CD4-positive, alpha-beta T cell treated with Interleukin-12 subunit alpha and Interleukin-12 subunit beta, for 1 hour (primary cell): ENCODE measurements at places on chromosomes 4 and X.

GRCh38 chr4:119131164-119131563, 4.5 kb upstream of the MYOZ2 start:
- DNase-seq, result no peak

DNA sequence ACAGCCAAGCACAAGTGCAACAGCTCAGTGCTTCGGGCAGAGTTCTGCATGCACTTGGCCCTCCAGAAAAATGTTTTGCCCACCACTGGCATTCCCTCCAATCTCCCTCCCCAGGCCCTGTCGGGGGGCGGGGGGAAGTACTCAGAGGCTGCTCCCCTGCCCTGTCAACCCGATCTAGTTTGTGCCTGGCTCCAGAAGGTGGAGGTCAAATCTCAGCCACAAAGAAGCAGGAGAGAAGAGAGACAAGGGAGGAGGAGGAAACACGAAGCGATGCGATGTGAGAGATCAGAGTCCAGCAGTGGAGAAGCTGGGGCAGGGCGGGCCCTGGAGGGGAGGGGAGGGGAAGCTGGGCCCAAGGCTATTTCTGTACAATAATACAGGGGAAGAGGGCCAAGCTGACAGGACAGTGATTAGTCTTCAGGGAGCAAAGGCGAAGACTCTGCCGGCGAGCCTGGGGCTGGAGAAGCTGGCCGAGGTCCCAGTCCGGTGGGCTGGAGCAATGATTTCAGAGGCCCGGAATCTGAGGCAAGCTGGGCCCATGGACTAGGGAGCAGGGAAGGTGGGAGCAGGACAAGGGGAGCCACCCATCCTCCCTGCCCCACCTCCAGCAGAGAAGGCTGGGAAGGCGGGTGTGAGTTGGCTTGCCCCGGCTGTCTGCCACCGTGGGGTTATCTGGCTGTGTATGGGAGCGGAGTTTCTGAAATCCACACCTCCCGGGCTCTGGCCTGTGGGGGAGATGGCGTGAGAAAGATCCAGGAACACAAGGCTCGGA, 167.1 kb downstream of the EFNB1 start:
- no peak for DNase-seq

GRCh38 chr4:75895744-75896314, 6.4 kb downstream of the PPEF2 start:
- peak; percentile 41 for DNase-seq

DNA sequence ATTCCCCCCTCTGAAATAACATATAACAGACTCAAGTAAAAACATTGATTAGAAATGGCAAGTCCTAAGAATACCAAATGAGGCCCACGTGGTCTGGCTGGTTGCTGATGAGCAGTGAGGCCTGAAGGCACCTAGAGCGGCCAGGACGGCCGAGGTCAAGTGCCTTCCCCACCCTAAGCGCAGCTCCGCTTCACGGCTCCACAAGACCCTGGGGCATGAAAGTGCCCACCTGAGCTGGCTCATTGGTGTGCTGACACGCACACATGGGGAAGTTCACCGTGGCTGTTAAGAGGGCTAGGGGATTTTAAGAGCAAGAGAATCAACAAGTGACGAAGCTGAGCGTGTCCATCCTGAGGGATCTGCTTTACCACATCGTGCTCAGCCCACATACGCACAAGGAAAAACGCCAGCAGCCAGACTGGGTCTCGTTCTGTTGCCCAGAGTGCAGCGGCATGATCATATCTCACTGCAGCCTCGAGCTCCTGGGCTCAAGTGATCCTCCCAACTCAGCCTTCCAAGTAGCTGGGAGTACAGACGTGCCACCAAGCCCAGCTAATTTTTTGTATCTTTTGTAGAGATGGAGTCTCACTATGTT, 22.4 kb downstream of the DCTD start:
- DNase-seq, result no peak

DNA sequence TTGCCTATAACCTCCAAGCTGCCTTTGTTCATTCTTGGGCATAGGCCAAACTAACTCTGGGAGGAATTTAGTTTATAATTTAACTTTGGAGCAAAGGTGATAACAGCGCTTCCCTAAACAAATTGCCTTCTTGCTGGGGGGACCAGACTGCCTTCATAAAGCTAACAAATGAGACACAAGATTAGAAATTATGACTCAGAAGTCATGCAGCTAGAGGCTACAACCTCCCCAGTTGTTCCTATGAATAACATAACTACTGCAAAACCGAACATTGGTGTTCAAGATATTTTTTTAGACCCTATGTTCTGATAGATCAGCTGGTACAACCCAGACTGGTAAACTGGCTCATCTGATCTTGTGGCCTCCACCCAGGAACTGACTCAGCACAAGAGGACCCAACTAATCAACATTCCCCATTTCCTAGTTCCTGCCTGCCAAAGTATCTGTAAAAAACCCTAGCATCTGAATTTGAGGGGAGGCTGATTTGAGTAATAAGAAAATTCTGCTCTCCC, 22.0 kb upstream of the TMPRSS11B start:
- DNase-seq, result no peak

DNA sequence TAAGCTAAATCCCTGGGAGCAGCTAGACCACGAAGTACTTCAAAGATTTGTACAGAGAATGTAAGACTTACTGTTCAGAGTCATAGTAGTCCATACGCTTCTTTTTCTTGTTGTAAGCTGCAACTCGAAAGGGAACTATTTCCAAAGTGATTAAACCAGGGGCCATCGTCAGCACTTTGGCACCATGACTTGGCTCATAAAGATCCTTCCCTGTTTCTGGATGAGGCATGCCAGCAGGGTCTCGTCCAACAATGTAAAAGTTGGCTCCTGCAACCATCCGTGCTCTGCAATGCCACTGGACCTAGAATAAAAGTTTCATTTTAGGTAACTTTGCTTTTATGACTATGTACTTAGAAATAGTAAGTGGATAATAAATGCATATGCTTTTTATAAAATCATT, 88.5 kb downstream of the PAPSS1 start:
- DNase-seq, result no peak

GRCh38 chr4:87698394-87698793, 48.3 kb downstream of the DMP1 start:
- no peak for DNase-seq

GRCh38 chrX:149631234-149632165, at the start of gene TMEM185A:
Gene TMEM185A (minus strand): TSS chrX:149631792. CDS start chrX:149631580, 212 bp downstream.
- DNase-seq, result peak; percentile 78

DNA sequence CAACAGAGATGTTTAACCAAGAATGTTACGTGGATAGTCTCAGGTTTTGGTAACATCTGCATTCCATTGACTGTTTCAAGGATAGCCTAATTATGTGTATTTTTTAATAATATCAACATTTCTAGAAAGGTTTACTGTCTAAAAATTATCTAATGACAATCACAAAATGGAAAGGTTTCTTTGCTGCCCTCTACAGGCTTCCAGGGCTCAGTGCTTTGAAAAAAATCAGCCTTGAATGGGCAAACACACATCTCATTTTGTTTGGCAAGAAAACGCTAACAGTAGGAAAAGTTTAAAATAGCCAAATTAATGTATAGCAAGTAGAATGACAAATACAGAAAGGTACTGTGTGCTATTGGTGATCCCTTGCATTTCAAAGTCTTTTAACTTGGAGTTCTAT, 223.4 kb upstream of the PRPS2 start:
- no peak for DNase-seq

DNA sequence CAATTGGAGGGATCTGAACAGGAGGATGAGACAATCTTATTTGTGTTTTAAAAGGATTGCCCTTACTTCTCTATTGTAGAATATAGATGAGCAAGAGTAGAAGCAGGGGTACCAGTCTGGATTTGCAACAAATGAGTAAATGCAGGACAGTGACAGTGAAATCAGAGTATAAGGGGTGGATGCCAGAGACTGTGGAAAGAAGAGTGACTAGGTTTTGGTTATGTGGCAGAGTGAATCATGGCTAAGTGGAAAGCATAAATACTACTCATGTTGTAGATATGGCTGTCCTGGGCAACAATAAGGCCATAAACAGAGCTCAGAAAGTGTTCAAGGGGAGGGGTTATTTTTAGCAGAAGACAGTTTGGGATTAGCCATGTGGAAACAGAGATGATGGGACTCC, 6.0 kb upstream of the VSIG4 start:
- DNase-seq, result no peak

DNA sequence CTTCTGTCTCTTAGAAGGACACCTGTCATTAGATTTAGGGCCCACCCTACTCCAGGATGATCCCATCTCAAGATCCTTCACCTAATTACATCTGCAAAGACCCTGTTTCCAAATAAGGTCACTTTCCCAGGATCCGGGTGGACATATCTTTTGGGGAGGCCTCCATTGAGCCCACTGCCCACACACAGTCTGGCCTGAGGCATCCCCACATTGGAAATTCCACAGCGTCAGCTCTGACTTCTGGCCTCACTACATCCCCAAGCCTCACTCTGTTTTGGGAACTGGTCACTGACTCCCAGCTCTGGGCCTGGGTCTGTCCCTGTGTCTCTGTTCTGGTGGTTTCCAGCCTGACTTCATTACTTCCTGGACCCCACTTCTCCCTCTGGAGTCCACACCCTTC, 285.5 kb downstream of the CRLF2 start:
- no peak for DNase-seq

- no peak for DNase-seq
Observed at GRCh38 chr4:169940460-169940859, 85.7 kb downstream of the MFAP3L start.

DNA sequence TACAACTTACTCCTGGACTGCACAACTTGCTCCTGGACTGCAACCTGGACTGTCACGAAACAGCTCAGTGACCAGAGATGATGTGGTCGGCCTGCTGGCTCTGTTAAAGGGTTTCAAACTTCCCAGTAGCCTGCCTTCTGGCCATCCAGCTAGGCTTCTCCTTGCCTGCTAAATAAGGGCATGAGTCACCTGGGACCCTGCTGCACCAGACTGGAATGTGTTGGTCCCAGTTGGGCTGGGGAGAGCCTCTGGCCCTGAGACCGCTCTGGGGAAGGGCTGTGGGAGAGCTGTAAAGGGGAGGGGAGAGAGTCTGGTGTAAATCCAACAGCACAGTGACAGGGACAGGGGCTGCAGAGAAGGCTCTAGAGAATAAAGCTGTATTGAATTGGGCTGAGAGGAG, 165.8 kb downstream of the VSIG4 start:
- DNase-seq, result no peak

DNA sequence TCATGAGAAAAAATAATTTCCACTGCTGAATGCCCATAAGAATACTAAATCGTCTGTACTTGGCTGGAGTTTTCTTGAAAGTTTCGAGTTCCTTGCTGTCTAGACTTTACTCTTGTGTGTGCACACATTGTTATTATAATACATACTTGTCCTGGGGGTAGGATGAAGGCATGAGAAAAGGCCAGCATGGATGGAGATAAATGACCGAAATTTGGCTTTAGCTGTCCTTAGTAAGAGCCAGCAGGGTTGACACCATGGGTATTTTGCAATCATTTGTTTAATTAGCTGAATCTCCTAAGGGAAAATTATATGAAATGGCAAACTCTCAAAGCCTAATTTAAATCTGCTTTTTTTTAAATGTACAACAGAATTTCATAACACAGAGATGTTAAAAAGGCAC, 641.6 kb downstream of the ADGRL3 start:
- no peak for DNase-seq

GRCh38 chrX:115284877-115285276, 4.6 kb upstream of the LUZP4 start:
- DNase-seq, result no peak

DNA sequence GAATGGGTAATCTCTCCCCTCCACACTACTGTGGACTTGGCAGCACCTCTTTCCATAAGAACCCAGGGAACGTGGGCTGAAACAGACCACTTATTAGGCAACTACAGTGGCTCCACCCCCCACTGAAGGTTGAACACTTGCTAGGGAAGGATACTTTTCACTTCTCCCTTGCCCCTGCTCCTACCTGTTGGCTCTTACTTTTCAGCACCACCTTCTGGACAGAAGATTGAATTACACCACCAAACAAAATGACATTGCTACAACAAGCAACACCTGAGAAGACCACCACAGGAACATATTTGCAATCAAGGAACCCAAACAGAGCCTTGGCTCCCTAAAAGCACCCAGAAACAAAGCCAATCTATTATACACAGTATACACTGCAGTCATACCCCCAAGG, 132.1 kb upstream of the CXCL13 start:
- DNase-seq, result no peak

DNA sequence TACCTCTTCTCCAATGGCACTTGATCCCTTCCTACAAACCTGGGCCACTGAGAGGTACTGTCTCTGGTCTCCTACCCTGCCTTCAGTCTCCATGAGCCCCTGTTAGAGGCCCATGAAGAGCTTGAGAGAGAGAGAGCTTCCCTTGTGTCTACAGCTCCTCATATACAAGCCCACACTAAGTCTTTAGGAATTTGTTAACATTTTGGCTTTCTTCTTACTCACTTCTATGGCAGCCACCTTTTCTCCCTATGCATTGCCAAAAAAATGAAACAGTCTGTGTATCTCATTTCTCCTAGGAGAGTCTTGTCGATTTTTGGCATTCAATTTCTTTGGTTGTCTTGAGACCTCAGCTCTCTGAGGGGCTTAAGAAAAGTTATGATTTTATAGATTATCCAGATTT, 90.9 kb upstream of the LNX1 start:
- no peak for DNase-seq
